ENCODE measurements at places on chromosomes 2 and 18.

DNA sequence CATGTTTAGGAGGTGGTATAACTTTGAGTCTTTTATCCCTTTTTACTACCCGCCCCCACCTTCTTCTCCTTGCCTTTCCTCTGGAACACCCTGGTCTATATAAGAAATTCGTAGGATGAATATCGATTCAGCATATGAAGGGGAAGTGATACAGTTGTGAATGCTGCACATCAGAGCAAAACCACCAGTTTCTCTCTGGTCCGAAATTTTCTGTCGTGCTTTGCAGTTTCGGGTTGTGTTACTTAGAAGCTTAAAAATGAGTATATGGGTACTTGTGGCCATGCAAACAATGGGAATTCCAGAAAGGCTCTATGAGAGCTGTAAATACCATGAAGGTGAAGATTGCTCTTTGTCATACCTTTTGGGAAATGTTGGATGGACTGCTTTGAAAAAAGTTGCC lies 60.6 kb downstream of the DAW1 start:
- no peak for DNase-seq

GRCh38 chr2:170180031-170180566 lies 2.2 kb downstream of the MYO3B start:
- DNase-seq = no peak

DNA sequence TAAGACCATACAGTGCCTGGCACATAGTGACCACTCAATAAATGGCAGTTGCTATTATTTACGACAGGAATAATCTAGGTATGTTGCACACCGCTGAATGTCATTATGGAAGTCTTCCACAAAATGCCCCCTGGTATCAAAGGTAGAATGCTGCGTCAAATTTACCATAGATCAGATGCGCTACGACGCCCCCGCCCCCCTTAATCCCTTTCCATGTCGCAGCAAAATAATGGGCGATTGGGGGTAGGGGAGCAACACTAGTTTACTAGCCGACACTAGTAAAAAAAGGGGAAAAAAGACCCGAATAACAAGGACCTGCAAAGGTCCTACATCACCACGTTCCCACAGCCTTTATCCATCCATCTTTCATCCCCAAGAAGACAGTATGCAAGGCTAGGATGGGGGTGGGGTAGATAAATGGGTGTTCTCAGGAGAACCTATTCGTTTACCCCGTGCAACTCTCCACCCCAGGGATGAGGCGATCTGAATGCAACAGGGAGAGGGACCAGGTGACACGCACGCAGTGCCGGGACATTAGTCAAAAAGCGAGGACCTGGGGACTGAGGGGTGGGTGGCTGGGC lies 455 bp downstream of the PREPL start:
- DNase-seq = peak; percentile 14

- DNase-seq = no peak
These were observed 49.8 kb downstream of the FBXO15 start for GRCh38 chr18:74097803-74098202.

DNA sequence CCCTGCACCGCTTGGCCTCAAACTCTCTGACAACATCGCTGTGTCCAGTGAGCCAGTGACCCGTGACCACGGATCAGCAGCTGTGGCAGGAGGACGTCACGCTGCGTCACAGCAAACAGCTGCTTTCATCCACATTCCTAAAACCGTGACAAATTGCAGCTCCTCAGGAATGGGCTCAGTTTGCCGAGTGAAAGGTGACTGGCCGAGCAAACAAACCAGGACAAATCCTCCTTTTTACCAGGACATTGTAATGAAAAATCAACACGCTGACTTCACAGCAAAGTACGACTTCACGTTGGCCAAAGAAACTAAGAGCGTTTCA lies 57.6 kb downstream of the PXDN start:
- no peak for DNase-seq

DNA sequence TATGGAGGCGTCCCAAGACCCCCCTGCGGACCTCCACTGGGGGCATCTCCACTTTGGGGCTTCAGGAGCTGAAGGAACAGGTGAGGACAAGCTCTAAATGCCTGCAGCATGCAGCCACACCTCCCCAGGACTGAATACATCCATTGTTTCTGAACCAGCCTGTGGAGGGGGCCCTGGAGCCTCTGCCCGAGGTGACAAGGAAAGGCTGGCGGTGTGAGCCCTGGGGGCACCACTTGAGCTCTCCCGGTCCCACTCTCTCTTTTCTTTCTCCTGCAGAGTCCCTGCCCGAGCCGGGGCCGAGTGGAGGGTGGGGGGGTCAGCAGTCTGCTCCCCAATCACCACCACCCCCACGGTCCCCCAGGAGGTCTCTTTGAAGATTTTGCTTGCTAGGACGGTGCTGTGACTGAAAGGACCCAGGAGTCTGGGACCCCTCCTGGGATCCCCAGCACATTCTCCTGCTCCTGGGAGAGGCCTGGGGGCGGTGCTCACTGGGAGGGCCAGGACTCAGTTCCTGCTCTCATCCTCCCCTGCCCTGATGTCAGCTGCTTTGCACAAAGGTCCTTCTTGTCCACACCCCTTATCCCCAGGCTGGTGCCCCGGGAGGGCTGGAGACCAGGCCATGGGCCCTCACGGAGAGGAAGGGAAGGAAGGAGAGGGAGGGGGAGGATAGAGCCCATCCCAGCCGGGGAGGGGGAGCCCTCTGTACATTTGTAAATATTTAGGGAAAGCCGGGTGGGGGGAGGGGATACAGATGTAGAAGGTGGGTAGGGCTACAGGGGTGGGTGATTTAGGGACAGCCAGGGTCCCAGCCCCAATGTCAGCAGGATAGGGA lies 5.7 kb downstream of the CHPF start:
- DNase-seq = no peak

DNA sequence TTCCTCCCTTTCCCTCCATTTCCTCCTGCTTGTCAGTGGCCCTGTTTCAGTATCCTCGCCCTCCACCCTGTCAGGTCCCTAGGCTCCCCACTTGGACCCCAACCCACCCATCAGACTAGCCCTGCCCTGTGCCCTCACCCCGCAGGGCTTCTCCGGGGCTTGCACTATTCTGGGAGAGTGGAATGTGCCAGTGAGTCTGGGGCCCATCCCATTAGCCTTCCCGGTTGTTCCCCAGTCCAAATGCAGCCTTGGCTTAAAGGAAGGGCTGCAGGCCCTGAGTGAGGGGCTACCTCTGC lies 45.5 kb downstream of the MYO7B start:
- DNase-seq = no peak

GRCh38 chr2:122804494-122804893 lies 1049.0 kb downstream of the TSN start:
- no peak for DNase-seq

DNA sequence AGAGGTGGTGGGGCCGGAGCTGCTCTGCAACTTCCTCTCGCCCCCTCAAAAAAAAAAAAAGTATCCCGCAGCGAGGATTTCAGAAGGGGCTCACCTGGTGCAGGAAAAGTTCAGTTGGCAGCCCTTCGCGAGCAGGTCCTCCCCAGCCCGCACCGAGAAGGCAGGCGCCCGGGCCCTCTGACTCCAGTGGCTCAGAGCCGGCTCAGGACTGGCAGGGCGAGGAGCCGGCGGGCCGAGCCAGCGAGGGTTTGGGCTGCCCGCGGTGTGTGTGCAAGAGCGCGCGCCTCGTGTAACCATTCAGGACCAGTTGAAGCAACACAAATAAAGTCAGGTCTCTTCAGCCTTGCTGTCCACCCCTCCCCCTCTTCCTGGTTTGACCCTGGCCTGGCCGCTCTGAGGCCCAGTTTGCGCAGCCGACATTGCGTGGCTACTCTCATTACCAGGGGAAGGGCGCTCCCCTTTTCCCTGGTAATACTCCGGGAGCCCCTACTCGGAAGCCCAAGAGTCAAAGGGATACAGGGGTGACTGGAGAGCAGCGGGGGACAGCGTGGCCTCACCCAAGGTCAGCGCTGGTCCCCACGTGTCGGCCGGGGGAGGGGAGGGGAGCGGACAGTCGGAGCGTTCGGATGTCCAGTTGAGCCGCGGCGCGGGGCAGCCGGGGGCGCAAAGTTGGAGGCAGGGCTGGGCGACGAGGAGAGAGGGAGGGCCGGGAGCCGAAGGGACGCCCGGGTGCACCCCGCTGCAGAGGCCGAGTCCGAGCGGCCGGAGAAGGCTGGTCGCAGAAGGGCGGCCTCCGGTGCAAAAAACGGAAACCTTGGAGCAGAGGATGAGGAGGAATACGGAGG lies 12.3 kb downstream of the EN1 start:
- no peak for DNase-seq

DNA sequence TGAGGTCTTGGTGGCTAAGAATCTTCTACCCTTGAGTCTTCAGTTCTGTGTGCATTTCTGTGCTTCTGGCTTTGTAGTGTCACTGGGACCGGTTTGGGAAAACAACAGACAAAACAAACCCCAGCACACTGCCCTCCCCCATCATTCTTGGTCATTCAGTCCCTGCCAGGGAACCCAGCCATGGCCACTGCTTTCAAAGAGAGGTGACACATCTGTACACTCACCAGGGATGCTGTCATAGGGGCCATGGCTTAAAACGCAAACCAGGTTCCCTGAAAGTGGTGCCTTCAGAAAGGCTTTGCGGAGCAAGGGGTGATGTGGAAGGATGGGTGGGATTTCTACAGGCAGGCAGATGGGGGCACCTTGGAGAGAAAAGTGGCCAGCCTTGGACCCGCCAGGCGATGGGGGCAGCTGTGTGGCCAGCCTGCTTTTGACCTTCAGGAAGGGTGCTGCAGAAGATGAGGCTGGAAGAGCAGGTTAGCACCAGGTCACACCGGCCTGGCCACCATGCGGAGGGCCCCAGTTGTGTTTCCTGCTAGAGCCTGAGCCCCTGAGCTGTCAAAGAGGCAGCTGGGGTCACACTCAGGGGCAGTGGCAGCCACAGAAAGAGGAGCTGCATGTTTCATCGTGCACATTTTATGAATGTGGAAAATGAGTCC lies 101.3 kb downstream of the INHBB start:
- no peak for DNase-seq

GRCh38 chr18:58178511-58178910 lies 134.5 kb downstream of the NEDD4L start:
- peak; percentile 35 for DNase-seq

- no peak for DNase-seq
These were observed 302.2 kb upstream of the STON1 start for GRCh38 chr2:48227617-48228344.

- no peak for DNase-seq
These were observed 988.3 kb upstream of the GYPC start for GRCh38 chr2:125667630-125668029.

Data from fibroblast of pulmonary artery (primary cell).